Activated CD4-positive, alpha-beta T cell treated with anti-CD3 and anti-CD28 coated beads for 4 hours (primary cell): ENCODE measurements at places on chromosomes 16 and 17.

- no peak for DNase-seq
Measured at GRCh38 chr16:82937926-82938520, 311.3 kb downstream of the CDH13 start.

GRCh38 chr16:53737552-53737951 is 33.6 kb downstream of the FTO start:
- no peak for DNase-seq

GRCh38 chr16:67462279-67462655 is 18.7 kb downstream of the ATP6V0D1 start:
- DNase-seq = no peak

- no peak for DNase-seq
Measured at GRCh38 chr16:4826980-4827379, 20.1 kb downstream of the GLYR1 start.

- DNase-seq = no peak
Measured at GRCh38 chr17:80501741-80502577, 25.6 kb upstream of the NPTX1 start.

GRCh38 chr16:61968242-61969076 is 67.8 kb downstream of the CDH8 start:
- no peak for DNase-seq

DNA sequence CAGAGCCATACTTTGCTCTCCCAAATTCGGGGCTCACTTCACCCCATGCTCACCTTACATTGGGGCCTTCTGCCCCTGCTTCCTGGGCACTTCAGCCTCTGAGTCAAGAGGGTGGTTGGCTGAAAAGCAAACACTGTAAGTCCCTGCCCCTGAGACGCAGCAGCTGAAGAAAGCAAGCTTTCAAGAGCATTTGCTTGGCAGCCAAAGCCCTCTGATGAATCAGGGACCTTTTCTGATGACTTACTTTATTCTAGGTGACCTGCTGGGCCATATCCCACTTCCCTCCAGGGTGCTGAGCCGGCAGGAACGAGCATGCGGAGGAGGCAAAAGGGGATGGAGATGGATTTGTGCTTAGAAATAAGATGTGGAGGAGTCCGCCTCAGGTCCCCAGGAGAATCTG is 147.0 kb upstream of the TNRC6C start:
- DNase-seq = no peak

GRCh38 chr17:51860954-51861561 is 297.5 kb downstream of the CA10 start:
- DNase-seq = no peak

GRCh38 chr17:58331815-58332777 is 3.5 kb upstream of the TSPOAP1 start:
- DNase-seq = peak; percentile 93

- DNase-seq = no peak
Measured at GRCh38 chr17:73423159-73423715, 111.4 kb upstream of the CDC42EP4 start.

DNA sequence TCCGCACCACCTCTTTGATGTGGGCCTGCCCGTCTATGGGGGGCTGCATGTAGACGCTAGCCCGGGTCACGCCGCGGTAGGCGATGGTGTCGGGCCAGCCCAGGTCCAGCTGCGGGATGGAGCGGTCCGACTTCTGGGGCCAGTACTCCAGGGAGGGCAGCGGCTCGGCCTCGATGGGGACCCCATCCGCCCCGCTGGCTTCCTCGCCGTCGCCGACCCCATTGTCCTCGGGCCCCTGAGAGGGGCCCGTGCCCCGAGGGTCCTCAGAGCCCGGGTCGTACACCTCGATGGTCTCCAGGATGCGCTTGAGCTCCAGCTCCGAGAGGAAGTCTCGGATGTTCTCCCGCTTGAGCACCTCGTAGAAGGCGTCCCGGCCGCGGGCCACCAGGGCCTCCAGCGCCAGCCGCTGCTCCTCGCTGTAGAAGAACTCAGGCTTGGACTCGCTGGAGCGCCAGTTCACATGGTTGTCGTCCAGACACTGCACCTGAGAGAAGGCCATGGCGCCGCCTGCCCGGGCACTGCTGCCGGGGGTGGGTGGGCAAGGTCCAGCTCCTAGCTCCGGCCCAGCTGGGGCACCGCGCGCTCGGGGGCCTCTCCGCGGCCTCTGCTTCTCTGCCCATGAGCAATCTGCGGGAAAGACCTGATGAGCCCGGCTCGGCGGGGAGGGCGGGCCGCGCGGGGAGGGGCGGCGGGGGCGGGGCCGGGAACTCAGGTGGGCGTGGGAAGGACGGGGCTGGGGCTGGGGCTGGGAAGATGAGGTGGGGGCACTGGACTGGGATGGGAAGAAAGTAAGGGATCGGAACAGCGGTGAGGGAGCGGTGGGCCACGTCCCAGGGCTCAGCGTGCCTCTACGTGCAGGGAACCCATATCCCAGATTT is 782 bp downstream of the FAM83G start:
- DNase-seq = peak; percentile 70

GRCh38 chr17:76404256-76404655 is 19.8 kb downstream of the SPHK1 start:
- no peak for DNase-seq

GRCh38 chr17:77163001-77163400 is 22.2 kb downstream of the SEC14L1 start:
- DNase-seq = no peak

DNA sequence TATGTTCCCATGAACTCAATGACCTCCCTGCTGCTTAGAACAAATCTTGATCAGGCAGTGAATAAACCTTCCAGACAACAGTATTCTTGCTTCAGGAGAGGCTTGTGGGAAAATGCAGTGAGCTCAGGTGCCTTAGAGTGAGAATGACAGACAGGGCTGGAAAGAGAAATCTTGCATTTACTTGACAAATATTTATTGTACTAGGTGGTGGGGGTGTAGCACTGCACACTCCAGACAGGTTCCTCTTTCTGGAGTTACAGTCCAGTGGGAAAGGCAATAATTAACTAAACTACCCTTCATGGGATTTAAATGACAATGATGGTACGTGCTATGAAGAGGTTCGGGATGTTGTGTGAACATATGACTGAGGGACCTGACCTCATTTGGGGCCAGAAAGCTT is 182.9 kb downstream of the SHISA9 start:
- no peak for DNase-seq

DNA sequence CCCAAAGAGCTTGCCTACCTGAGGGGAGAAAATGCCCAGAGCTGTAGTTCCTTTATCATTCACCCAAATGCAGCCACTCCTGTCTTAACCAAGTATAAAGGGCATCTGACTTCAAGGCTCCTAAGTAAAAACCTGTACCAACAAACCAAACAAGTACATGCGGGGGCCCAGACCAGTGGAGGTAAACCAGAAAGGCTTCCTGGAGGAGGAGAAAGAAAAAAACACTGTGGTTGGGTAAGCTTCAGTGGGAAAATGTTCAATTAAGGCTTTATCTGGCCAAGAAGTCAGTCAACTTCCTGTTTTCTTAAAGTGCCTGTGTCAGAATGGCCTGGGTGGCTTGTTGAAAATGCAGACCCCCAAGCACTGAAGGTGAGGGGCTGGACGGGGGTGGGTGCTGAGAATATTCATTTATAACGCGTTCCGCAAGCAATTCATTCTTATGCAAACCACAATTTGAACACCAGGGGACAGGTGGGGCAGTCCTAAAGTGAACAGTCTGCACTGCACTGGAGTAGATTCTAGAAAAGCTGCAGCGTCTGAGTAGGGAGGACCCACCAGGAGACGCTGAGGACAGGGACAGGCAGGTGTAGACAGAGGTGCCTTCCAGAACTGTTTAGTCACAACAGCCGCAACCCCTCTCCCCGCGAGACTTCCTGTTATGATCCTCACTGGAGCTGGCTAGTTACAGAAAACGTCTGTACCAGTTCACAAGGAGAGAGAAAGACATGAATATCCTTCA is 467.1 kb downstream of the SOX9 start:
- no peak for DNase-seq

- no peak for DNase-seq
Measured at GRCh38 chr17:68759002-68759342, 157.8 kb upstream of the FAM20A start.

- no peak for DNase-seq
Measured at GRCh38 chr16:78505544-78506366, 406.3 kb downstream of the WWOX start.

DNA sequence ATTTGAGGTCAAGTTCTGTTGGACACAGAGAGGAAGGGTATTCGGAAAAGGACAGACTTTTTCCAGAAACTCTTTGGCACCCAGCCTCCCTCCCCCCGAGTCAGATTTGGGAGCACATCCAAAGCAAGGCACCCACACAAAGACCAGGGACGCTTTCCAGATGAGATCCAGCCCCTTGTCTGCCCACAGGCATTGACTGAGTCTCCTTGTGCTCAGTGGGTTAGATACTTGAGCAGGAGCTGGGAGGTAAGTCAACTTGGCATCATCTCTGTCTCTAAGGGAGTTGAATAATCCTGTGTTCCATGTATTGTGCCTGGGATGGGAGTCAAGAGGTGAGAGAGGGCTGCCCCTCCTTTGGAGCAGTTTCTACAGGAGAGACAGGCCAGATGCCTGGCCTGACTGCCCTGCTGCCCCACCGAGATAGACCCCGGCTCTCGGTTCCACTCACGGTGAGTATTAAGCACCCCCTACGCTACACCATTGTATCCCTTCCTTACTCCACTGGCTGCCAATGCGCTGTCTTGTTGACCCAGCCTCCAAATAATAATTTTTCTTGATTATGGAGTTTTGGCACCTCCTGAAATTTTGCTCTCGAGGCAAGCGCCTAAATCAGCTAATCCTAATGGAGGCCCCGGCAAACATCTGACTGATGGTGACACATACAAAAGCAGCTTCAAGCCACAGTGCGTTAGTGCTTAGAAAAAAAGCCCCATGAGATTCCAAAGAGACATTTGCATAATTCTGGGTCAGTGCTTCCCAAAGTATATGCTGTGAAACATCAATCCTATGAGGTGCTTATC is 29.6 kb upstream of the MAP3K14 start:
- DNase-seq = no peak

GRCh38 chr17:17505610-17506171 is 9.5 kb upstream of the RASD1 start:
- DNase-seq = no peak

DNA sequence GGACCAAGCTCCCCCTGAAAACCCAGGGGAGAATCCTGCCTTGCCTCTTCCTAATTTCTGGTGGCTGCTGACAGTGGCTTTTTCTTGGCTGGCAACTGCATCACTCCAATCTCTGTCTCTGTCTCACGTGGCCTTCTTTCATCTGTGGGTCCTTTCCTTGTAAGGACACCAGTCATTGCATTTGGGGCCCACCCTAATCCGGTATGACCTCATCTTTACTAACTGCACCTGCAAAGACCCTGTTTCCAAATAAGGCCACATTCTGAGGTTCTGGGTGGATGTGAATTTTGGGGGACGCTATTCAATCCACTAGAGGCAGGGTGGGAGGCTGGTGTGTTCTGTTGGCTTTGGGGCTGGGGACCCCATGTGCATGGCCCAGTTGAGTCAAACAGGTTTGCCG is 11.0 kb downstream of the SLC12A3 start:
- no peak for DNase-seq

GRCh38 chr16:78939597-78939996 is 660.9 kb downstream of the MAF start:
- no peak for DNase-seq

DNA sequence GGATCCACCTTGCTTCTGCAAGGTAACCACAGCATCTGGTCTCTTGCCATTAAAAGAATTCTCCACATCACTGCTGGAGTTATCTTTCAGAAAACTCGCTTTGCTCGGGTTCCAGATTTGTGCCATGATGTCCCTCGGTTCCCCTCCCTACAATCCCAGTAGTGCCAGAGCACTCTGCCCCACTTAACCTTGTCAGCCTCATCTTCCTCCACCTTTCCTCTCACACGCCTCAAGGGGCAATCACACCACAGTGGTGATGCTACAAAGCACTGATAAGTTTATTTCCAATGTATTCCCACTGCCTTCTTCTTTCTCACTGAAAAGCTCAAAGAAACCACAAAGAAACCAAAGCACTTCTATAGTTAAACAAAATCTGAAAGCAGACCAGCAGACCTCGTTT is 11.4 kb upstream of the CDRT4 start:
- DNase-seq = no peak

DNA sequence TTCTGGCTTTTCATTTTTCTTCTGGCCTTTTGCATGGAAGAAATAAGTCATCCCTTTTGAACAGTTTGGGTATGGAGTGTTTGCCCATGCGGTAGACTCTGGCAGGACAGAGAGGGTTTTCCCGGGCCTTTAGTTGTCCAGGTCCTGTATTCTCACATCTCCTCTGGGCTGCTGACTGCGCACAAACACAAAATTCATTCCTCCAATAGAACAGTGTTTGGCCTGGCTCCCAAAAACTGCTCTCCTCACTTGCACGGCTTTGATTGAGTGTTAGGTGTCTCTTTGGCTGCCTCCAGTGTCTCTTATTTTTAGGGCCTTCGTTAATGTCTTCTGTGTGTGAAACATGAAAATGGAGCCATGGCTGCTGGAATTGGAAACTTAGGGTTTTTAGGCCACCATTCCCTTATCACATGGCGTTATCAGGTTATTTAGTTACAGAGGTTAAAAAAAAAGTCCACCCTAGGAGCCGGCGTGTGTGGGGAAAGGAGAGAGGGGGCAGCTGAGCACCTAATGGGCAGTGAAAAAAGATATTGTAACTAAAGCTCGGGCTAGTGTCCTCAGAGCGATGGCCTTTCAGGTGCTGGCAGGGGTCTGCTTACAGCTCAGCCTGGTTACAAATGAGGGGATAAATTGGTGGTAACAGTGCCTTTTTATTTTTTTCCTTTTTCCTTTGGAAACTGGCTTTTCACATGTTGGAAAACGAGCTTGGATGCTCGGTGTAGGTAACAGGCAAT is 47.3 kb downstream of the PRKCA start:
- no peak for DNase-seq

GRCh38 chr16:58196898-58197313 is 1.0 kb downstream of the CSNK2A2 start:
- DNase-seq = no peak

DNA sequence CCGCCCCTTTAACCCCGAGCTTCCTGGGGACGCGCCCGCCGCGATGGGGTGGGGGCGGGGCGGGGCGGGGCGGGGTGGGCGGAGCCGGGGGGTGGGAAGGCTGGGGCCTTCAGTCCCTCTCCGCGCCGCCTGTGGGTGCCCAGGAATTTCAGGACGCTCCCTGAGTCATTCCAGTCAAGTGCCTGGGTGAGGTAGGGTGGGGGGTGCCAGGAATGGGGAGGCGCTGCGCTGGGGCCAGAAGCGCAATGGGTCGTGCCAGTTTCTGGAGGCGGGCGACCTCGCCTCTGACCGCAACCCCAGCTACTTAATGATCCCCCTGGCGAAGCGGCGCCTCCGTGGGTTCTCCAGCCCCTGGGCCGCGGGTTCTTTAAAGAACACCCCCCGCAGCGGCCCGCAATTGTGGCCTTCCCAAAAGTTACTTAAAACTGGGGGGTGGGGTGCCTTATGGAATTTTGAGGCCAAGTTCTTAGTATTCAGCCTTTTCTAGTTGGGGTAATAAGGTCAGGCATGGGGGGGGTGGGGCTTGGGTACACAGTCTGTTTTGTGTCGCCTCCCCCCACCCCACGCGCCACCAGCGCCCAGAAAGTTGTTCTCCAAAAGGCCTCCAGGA is 826 bp upstream of the GSE1 start:
- no peak for DNase-seq

GRCh38 chr17:20938988-20939615 is 103.7 kb downstream of the USP22 start:
- no peak for DNase-seq

- no peak for DNase-seq
Measured at GRCh38 chr16:83539736-83540490, 267.9 kb upstream of the HSBP1 start.

- DNase-seq = no peak
Measured at GRCh38 chr17:61486135-61487120, 34.2 kb downstream of the TBX4 start.
